ENCODE measurements at places on chromosomes 1 and 21. TPM values are rescaled to one million over a fixed set of nuclear protein-coding genes. Genes with fewer than 3 reads are reported as not detected.

DNA sequence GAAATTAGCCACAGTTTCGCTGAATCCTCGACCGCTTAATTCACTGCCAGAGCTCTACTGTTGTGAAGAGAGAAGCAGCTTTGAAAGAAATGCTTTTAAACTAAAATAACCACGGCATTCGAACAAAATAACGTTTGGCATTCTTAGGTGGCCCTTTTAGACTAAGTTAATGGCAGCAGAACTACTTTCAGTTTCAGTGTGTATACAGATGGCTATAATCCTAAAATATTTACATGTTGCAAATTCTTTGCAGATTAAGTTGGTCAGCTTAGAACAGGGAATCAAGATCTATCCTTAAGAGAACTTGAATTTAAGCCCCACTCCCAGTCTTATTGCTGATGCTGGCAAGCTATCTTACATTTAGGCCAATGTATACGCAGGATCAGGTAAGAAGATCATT is 62.7 kb downstream of the ADSS2 start:
- no peak for ATAC-seq

GRCh38 chr1:241086686-241087085 is 270.3 kb downstream of the RGS7 start:
- ATAC-seq = peak; percentile 31

- no peak for ATAC-seq
Measured at GRCh38 chr1:94531664-94532063, 9.9 kb downstream of the F3 start.

DNA sequence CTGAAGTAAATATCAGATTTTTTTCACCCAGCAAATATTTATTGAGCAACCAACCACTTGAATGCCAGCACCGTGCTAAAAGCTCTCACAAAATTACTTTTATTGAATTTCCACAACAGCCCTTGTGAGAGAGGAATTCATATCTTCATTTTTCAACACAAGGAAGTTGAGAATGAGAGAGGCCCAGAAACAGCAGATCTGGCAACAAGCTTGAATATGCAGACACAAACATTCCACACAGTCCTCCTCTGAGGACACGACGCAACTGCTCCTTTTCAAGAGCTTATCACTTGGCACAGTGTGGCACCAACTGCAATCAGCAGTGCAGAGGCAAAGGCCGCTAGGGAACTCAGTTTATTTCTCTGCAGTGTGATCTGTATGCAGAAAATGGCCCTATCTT is 32.2 kb upstream of the IFNAR2 start:
- no peak for ATAC-seq

- ATAC-seq = no peak
Measured at GRCh38 chr1:150558761-150559655, 9.8 kb downstream of the ADAMTSL4 start.

- ATAC-seq = no peak
Measured at GRCh38 chr1:154926201-154926600, 10.3 kb downstream of the PMVK start.

The TMEM82 gene
- 0.13 TPM for total RNA-seq

The RBP7 gene
- total RNA-seq = not detected

The LCE6A gene
- total RNA-seq = not detected
